Activated T-cell treated with anti-CD3 and anti-CD28 coated beads, Interleukin-2, amount 50 U/mL, for 72 hours (primary cell): ENCODE measurements at places on chromosomes 7 and 10. TPM values are rescaled to one million over a fixed set of nuclear protein-coding genes. Genes with fewer than 3 reads are reported as not detected.

DNA sequence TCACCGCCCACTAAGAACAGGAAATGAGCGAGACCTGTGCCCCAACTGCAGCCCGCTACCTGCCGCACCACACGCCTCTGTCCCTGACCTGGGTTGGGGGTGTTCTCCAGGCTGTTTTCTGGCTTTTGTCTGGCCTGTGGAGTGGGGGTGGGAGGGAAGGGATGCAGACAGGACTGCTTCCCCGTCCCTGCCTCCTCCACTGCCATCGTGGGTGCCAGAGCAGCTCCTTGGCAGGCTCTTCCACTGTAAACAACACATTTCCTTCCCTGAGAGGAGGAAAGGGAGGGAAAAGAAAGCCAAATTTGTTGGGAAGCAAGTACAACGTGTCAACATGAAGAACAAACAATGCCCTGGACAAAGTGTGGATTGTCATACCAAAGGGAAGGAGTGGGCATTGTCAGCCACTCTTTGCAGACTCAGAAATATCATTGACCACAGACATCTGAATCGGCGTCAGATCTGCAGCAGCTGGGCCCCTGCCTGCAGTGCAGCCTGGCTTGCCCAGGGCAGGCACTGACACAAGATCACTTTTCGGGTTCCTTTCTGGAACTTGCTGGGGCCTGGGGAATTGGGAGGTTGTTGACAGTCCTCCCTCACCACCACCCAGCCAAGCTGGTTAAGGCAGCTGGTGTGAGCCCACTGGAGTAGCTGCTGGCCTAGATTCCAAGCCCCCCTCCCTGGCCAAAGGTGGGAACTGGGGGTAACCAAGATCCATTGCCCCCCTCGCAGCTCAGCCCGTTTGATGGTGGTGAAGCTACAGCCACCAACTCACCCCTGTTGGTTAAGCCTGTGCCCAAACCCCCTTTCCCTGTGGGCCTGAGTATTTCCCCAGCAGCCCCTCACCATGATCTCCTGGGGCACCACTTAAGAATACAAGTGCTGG, 22.6 kb upstream of the TRIM8 start:
- no peak overlapping the region for H3K4me3 ChIP-seq
- no peak for DNase-seq
- H3K27ac ChIP-seq, result no peak overlapping the region
- no peaks in the 10 kb centered on the region for H3K27me3 ChIP-seq

- H3K36me3 ChIP-seq, result peaks cover 21% of the 10 kb centered on the region
- H3K27ac ChIP-seq, result no peak overlapping the region
- no peaks in the 10 kb centered on the region for H3K27me3 ChIP-seq
- peaks cover 25% of the 10 kb centered on the region for H3K4me1 ChIP-seq
These were observed 56.1 kb downstream of the MKI67 start for GRCh38 chr10:128070161-128070560.

DNA sequence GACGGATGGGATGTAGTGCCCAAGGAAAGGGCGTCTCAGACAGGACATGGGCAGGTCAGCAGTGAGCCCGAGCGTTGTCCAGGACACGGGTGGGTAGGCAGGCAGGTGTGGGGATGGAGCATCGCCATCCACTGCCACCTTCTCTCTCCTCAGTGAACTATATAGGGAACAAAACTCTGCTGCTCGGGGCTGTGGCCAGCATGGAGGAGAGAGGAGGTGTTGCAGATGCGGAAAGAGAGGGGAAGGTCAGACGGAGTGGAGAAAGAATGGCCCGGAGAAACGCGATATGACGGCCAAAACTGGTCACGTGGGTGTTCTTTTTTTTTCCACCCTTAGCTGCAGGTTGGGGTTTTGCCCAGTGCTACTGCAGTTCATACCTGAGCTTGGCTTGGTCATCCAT, 71.2 kb downstream of the GRID1 start:
- H3K4me1 ChIP-seq, result no peaks in the 10 kb centered on the region
- no peak overlapping the region for H3K4me3 ChIP-seq
- no peaks in the 10 kb centered on the region for H3K36me3 ChIP-seq
- H3K27ac ChIP-seq, result no peak overlapping the region
- H3K27me3 ChIP-seq, result peaks cover 5% of the 10 kb centered on the region

GRCh38 chr10:50325449-50326171, 74.3 kb upstream of the ASAH2 start:
- peaks cover 2% of the 10 kb centered on the region for H3K36me3 ChIP-seq
- DNase-seq, result peak; percentile 19
- no peak overlapping the region for H3K4me3 ChIP-seq
- H3K27ac ChIP-seq, result peak overlapping the region; percentile 60
- peaks cover 35% of the 10 kb centered on the region for H3K4me1 ChIP-seq

DNA sequence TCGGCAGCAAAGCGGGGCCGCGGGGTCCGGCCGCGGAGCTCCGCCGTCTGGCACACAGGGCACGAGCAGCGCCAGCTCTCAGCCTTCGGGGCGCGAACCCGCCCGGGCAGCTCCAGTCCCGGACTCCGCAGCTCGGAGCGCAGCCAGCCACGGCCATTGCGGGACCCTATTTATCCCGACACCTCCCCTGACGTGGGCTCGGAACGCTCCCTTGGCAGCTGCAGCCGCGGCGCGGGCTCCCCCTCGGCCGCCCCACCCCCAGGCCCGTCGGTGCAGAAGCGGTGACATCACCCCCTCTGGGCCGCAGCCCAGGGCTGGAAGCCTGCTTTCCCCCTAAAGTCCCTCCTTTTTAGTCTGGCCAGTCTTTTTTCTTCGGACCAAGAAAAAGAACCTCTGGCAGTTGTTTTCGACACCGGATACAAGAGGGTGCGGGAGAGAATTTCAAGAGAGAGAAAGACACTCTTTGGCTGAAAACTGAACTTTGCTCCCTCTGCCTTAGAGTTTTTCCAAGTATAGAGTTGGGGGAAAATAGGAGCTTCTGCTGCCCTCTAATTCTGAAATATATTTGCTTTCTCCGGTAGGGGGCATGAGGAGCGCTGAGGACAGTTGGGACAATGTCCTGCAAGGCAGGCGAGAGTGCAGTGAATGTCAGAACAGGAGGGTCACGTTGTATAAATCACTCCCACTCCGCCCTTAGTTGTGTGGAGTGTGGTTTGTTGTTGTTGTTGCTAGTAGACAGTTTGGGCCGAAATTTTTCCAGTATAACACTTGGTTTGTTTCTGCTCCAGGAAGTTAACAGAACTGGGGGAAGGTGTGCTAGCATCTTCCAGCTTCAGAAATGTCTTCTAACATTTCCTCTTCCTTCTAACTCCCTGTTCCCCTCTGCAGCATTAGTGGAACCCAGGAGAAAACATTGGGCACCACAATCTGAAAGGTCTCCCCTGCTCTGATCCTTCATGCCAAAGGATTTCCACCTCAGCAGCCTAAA, at the start of gene SFRP4:
TSS of gene SFRP4 (minus strand) at position 145 of the 988 bp plus-strand sequence. CDS start 280 bp downstream, outside the sequence.
- H3K27ac ChIP-seq, result no peak within 1 kb of the TSS
- H3K4me3 ChIP-seq, result peak within 1 kb of the TSS; percentile 72
- no peaks in the 10 kb centered on the region for H3K36me3 ChIP-seq

DNA sequence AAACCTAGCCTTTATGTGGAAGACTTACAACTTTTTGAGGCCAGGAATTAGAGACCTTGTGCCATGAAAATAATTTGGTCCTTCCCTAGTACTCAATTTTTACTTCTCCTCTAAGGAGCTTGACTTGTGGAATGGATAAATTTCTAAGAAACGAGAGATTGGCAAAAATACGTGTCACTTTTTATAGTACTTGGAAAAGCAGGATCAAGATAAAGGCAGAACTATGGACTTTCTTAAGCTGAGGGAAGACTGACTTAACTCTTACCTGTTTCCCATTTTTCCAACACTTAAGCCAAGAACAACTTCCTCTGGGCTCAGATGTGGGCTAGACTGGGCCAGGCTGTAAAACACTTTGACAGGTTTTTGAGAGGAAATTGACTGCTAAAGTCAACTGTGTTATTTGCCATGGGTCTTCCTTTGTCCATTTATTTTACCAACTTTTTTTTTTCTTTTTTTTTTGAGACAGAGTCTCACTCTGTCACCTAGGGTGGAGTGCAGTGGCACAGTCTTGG, 2.0 kb upstream of the WBP1L start:
- H3K36me3 ChIP-seq, result peaks cover 4% of the 10 kb centered on the region
- H3K27me3 ChIP-seq, result no peaks in the 10 kb centered on the region
- H3K4me1 ChIP-seq, result peaks cover 36% of the 10 kb centered on the region
- no peak overlapping the region for H3K27ac ChIP-seq
- no peak for DNase-seq

GRCh38 chr7:28732071-28732869, 225.9 kb downstream of the TRIL start:
- no peak overlapping the region for H3K4me3 ChIP-seq
- H3K27me3 ChIP-seq, result peaks cover 14% of the 10 kb centered on the region

- H3K4me1 ChIP-seq, result no peaks in the 10 kb centered on the region
- no peak for DNase-seq
- H3K4me3 ChIP-seq, result no peak overlapping the region
- no peaks in the 10 kb centered on the region for H3K27me3 ChIP-seq
These were observed 217.2 kb upstream of the PLXNA4 start for GRCh38 chr7:132793474-132793873.

- H3K4me3 ChIP-seq, result peak overlapping the region; percentile 93
- H3K4me1 ChIP-seq, result peaks cover 46% of the 10 kb centered on the region
These were observed 1.2 kb upstream of the SGMS1 start for GRCh38 chr10:50624866-50625501.

DNA sequence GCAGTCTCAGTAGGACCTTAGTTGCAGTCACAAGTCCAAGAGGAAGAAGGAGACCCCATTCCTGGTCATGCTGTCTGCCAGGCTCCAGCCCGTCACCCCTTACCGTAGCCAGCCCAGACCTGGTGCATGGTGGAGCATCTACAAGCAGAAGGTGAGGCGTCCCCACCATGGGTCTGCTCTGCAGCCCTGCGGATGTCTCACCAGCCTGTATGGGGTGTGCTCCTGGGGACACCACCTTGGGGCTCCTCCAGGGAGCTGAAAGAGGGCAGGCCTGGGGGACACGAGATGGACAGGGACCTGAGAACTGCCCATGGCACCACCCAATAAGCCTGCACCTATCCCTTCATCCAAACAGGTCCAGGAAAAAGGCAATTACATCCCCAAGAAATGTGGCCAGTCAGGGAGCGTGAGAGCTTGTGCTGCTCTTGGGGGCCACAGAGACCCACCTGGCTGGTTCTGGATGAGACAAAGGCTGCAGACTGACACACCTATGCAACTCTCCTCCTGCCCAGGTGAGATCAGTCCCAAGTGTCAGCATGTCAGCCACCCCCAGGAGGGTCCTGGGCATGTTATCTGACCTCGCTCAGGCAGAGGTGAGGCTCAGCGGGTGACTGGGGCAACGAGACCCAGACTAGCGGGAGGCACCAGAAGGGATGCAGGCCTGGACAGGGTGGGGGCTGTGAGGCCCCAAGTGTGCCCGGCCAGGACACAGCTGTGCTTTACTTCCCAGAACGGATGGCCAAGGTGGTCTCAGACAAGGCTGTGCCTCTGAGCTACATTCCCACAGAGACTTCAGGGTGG, 84.5 kb upstream of the RET start:
- DNase-seq, result no peak
- no peaks in the 10 kb centered on the region for H3K36me3 ChIP-seq
- H3K4me3 ChIP-seq, result no peak overlapping the region
- peaks cover 9% of the 10 kb centered on the region for H3K4me1 ChIP-seq
- H3K27ac ChIP-seq, result no peak overlapping the region

DNA sequence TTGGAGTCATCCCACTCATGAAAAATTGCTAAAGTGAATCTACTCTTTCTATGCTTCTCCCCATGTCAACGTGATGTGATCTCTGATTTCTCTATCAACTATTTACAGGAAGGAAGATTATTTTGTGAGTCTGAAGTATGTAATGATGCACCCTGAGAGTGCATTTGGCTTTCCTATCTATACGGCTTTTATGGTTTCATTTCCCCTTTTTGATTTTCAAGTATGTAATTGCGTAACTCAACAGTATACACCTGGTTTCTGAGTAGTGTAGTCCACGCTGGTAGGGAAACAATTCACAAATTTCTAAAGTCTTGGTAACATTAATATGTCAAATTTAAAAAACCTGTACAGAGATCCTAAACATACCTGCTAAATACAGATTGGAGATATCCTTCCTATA, 194.7 kb upstream of the SEMA3A start:
- no peak for DNase-seq
- no peaks in the 10 kb centered on the region for H3K27me3 ChIP-seq
- H3K4me3 ChIP-seq, result no peak overlapping the region
- no peaks in the 10 kb centered on the region for H3K36me3 ChIP-seq

DNA sequence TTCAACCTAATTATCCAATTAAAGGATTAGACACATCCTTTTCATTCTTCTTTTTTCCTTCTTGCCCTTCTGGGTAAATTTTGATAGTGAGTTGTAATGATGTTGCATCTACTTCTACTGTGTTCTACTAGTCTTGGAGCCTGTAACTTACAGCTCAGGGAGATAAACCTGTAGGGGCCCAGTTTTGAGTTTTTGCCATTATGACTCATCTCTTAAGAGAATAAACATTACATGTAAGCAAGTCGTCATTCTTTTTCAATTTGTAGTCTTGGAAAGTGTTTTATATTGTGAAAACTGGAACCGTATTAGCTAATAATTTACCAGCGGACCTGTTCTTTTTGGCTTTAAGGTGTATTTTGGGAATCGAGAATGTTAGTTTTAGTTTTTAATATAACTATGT, 89.7 kb upstream of the RPA3 start:
- H3K4me3 ChIP-seq, result no peak overlapping the region
- H3K36me3 ChIP-seq, result no peaks in the 10 kb centered on the region
- DNase-seq, result no peak
- H3K27me3 ChIP-seq, result no peaks in the 10 kb centered on the region
- H3K4me1 ChIP-seq, result no peaks in the 10 kb centered on the region

- peaks cover 6% of the 10 kb centered on the region for H3K27me3 ChIP-seq
- DNase-seq, result no peak
- peaks cover 12% of the 10 kb centered on the region for H3K4me1 ChIP-seq
- no peak overlapping the region for H3K4me3 ChIP-seq
These were observed 28.1 kb upstream of the ELOVL3 start for GRCh38 chr10:102198027-102198426.

LRRD1 gene
- total RNA-seq, result not detected

TRIM74 gene
- 1.8 TPM for total RNA-seq

CYP2C8 gene
- 0.30 TPM for total RNA-seq
